ENCODE measurements at places on chromosomes 3 and 15.

- DNase-seq: no peak
Measured at GRCh38 chr3:128603811-128604775, 46.5 kb downstream of the RPN1 start.

GRCh38 chr3:137343283-137343682 is 385.5 kb downstream of the IL20RB start:
- DNase-seq: no peak

DNA sequence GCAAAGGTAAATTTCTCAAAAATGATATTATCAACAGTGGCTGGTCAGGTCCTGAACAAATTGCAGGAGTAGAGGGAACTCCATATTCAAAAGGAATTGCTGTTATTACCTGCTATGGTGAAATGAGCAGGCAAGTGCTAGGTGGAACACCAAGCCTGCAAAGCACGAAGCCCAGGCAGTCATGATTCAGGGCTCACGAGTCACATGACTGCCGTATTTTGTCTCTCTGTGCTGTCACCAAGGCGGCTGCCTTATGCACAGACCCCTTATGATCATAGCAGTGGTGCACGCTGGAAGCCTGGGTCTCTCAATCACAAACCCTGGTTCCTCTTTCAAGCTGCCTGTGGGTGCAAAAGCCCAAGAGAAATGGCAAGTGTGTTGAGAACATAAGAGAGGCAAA is 24.4 kb downstream of the SLC12A1 start:
- no peak for DNase-seq

DNA sequence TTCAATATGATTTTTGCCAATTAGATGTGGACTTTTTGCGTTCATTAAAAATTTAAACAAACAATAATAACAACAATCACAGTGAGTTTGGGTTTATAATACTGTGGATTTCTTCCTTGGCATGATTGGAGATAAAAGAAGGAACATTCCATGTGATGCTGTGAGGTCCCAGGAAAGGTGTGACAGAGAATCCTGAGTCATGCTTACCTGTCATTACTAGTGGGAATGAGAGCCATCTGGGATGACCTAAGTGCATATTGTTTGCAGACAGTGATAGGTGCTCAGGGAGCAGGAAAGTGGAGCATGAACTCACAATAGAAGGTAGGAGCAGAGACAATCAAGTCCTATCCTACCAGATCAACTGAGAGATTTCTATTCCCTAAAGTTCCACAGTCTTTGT is 766.5 kb upstream of the CFAP20DC start:
- DNase-seq: no peak

DNA sequence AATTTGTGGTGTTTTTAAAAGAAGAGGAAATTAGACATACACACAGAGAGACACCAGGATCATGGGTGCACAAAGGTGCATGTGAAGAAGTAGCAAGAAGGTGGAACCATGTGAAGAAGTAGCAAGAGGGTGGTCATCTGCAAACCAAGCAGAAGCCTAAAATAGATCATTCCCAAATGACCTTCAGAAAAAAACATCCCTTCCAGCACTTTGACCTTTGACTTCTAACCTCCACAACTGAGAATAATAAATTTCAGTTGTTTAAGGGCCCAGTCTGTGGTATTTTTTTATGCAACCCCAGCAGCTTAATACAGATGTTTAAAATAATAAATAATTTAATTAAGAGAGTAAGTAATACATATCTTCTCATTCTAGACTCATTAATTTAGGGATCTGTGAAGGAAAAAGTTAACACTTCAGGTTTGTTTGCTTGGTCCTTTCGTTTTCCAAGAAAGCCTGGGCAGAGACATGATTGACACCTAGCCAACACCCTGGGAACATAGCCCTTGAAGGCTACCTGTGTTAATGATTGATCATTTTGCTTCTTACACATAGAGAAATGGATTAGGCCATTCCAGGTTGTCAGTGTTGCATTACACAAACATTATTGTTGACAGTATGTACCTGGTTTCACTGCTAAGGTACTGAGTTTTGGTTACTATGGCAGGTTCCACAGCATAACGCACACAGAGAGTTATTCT is 1331.2 kb upstream of the GBE1 start:
- DNase-seq: no peak

DNA sequence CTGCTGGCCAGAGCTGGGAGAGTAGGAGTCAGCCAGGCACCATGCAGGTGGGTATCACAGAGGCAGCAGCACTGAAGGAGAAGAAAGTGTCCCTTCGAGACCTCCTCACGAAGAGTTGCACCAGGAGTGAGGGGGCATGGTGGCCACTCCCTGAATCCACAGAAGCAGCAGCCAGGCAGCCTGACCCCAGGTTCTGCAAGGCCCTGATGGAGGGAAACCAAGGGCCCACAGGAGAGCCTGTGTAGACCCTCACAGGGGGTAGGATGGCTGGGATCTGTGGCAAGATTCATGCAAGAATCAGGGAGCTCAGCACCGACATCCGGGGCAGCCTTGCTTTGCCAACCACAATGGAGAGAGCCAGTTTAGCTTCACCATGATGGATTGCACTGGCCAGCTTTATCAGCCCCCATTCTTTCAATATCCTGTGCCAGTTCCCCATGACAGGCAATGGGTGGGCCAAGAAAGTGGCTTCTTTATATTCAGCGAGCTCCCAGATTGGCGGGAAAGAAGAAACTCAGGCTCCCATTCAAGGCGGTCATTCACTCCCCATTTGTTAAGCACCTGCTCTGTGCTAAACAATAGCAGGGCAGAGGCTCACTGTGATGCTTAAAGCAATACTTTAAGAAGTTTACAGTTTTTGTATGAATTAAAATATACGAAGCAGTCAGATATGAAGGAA is 33.5 kb upstream of the TBC1D21 start:
- no peak for DNase-seq

- DNase-seq: no peak
Measured at GRCh38 chr3:112302150-112302830, 8.3 kb upstream of the SLC9C1 start.

GRCh38 chr15:88218557-88219221 is 37.9 kb downstream of the NTRK3 start:
- no peak for DNase-seq

- DNase-seq: no peak
Measured at GRCh38 chr3:127490271-127491023, 100.1 kb downstream of the TPRA1 start.

Data from NCI-H774 (cell line).